ENCODE measurements at places on chromosomes 6 and 20. TPM values are rescaled to one million over a fixed set of nuclear protein-coding genes. Genes with fewer than 3 reads are reported as not detected.

Gene SPATS1
- not detected for total RNA-seq

Gene HCRTR2
- total RNA-seq = not detected

Gene SLC35D3
- total RNA-seq = not detected

Gene SCRT2
- not detected for total RNA-seq

Gene TMC2
- not detected for total RNA-seq

Gene GNRH2
- 2.5 TPM for total RNA-seq

Gene EDEM2
- total RNA-seq = 17.1 TPM

Gene CRIP3
- 4.2 TPM for total RNA-seq

Gene GPRC6A
- not detected for total RNA-seq

Gene ZC3H12D
- 186 TPM for total RNA-seq

Gene NKAPL
- total RNA-seq = not detected

Gene DST
- 10.9 TPM for total RNA-seq

Gene RAB44
- 0.12 TPM for total RNA-seq

Gene TUBE1
- total RNA-seq = 16.4 TPM

Gene FAM83C
- total RNA-seq = not detected

Gene TMEM74B
- total RNA-seq = 8.3 TPM

Gene ZSCAN23
- 2.4 TPM for total RNA-seq

Gene MAS1
- total RNA-seq = not detected

Gene CD83
- 8.9 TPM for total RNA-seq

Gene UBE2C
- total RNA-seq = 371 TPM

Gene PLCB4
- total RNA-seq = not detected

Gene OR2J3
- total RNA-seq = not detected

Gene FNDC11
- total RNA-seq = not detected

Gene TRERF1
- 3.8 TPM for total RNA-seq

Gene CD40
- total RNA-seq = 10.0 TPM

Gene KCNS1
- total RNA-seq = not detected

Gene MDN1
- 76.8 TPM for total RNA-seq

Gene HLA-DQB2
- 0.54 TPM for total RNA-seq

Gene TTBK1
- total RNA-seq = 0.09 TPM

Gene SLC17A1
- total RNA-seq = 0.41 TPM

Gene ADTRP
- total RNA-seq = 75.2 TPM

Gene MCM8
- total RNA-seq = 38.8 TPM

Gene NKX2-4
- not detected for total RNA-seq

All from activated naive CD4-positive, alpha-beta T cell treated with anti-CD3 and anti-CD28 coated beads, Interleukin-2, amount 50 U/mL, for 72 hours (primary cell).